ENCODE measurements at places on chromosomes 6 and 20. TPM values are rescaled to one million over a fixed set of nuclear protein-coding genes. Genes with fewer than 3 reads are reported as not detected.
A peak's percentile ranks its signal among the peaks of the same experiment; 100 is the strongest.

DNA sequence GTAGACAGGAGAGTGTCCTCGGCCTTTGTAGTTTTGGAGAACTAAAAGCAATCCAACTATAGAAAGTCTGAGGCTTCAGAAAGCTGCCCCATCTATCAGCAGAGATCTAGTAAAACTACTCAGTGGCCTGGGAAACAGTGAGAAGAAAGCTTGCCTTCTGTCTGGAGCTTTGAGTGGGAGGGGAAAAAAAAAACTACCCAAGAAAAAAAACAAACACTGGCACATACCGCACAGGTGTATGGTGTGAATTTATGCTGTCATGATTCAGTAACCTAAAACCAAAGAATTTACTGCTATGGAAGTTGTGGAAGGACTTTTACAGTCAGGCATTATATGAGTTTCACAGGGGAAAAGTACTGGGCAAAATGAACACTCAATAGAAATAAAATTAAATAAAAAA lies 280.5 kb downstream of the ADGRB3 start:
- no peaks in the 10 kb centered on the region for H3K27me3 ChIP-seq
- H3K36me3 ChIP-seq: no peaks in the 10 kb centered on the region
- no peak overlapping the region for H3K4me3 ChIP-seq
- no peak for DNase-seq
- H3K4me1 ChIP-seq: no peaks in the 10 kb centered on the region
- H3K27ac ChIP-seq: no peak overlapping the region

DNA sequence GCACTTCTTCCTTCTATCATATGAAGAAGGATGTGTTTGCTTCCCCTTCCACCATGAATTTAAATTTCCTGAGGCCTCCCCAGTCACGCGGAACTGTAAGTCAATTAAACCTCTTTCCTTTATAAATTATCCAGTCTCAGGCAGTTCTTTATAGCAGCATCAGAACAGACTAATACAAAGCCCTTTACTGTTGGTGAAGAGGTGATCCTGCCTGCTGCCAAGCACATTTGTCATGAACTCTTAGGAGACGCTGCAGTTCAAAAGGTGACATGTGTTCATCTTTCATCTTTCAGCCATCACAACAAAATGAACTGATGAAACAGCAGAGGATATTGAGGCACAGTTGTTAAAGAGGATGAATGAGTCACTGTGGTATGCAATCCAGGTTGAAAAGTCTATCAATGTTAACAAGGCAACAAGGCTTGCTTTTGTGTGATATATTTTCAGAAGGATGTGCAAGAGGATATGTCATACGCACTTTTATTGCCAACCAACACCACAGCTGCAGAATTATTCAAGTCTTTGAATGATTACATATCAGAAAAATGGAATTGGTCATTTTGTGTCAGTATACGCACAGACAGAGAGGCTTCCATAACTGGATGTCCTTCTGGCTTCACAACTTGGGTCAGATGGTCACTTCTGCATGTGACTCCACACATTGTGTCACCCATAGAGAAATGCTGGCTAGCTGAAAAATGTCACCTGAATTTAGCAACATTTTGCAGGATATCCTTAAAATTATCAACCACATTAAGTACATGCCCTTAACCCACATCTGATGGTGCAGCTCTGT lies 52.4 kb upstream of the PLN start:
- H3K4me1 ChIP-seq: no peaks in the 10 kb centered on the region
- no peaks in the 10 kb centered on the region for H3K27me3 ChIP-seq
- H3K36me3 ChIP-seq: no peaks in the 10 kb centered on the region
- no peak overlapping the region for H3K4me3 ChIP-seq
- DNase-seq: no peak

- H3K27ac ChIP-seq: no peak overlapping the region
- H3K4me1 ChIP-seq: peaks cover 4% of the 10 kb centered on the region
- H3K36me3 ChIP-seq: peaks cover 12% of the 10 kb centered on the region
- no peak for DNase-seq
- H3K4me3 ChIP-seq: no peak overlapping the region
- no peaks in the 10 kb centered on the region for H3K27me3 ChIP-seq
Observed at GRCh38 chr6:144769142-144769541, 484.0 kb downstream of the UTRN start.

MRPS18B gene
- total RNA-seq: 41.2 TPM

DNA sequence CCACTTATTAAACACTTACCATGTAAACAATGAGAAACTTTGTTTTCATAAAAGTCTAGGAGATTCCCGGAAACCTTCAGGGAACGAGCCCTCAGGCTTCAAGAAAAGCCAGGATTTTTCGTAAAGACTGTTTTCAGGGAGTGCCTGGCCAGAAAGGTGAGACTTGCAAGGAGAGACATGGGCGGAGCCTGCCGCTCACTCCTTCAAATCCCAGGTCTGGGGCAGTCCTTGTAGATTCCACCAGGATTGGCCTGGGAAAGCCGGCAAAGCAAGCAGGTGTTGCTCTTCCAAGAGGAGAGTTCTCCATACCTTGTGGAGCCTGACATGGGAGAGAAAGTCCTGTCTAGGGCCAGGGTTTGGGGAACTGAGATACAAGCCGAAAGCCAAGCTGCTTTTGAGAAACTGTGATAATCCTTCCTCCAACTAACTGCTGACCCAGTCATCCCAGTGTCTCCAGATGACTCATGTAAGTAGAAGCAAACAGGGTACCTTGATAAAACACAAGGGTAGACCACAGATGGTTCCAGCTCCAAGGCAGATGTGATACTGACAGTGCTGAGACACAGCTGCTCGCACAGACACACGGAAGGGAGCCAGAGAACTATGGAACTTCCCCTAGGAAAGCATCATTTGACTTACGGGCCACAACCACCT lies 69.4 kb upstream of the NAA20 start:
- H3K27me3 ChIP-seq: no peaks in the 10 kb centered on the region
- no peak overlapping the region for H3K4me3 ChIP-seq

DNA sequence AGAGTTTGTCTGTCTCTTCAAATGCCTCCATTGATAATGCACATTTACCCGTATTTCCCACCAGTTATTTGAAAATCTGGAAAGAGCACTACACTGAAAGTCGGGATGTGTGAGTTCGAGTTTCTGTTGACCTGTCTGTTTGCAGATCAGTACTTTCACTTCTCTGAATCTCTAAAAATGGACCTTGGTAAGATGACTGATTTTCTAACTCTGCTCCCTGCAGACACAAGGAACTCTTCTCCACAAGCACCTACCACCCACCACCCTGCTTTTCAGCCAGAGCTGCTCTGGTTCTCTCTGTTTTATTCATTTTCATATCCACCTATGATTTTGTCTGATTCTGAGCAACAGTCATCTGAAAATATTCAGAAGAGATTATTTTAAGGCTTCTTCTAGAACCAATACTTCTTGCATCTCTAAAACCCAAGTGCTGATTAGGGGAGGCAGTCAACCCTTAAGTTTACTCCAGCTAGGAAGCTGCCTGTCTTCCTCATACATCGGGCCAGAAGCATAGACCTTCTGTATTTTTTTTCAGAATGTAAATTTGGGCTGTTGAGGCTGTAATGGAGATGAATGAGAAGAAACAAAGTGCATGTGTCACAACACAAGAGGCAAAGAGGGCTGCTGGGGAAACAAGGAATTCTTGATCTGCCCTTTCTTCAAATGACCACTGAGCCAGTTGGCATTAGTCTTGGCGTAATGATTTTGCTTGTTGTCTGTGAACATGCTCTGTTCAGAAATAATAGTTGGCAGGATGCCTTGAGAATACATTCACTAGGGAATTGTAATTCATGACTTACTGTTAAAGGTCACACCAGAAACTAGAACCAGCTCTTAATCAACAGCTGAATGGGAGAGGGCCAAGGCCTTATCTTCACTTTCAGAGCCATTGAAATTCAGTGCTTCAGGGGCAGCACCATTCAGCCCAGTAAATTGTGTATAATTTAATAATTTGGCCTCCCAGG lies 85.4 kb upstream of the MYLIP start:
- H3K4me3 ChIP-seq: no peak overlapping the region
- DNase-seq: no peak
- H3K27ac ChIP-seq: no peak overlapping the region
- no peaks in the 10 kb centered on the region for H3K27me3 ChIP-seq
- no peaks in the 10 kb centered on the region for H3K36me3 ChIP-seq

GRCh38 chr6:143545165-143545564 lies 33.6 kb upstream of the FUCA2 start:
- no peak overlapping the region for H3K4me3 ChIP-seq
- peaks cover 73% of the 10 kb centered on the region for H3K4me1 ChIP-seq
- H3K27ac ChIP-seq: peak overlapping the region; percentile 28
- no peaks in the 10 kb centered on the region for H3K27me3 ChIP-seq
- no peak for DNase-seq

DNA sequence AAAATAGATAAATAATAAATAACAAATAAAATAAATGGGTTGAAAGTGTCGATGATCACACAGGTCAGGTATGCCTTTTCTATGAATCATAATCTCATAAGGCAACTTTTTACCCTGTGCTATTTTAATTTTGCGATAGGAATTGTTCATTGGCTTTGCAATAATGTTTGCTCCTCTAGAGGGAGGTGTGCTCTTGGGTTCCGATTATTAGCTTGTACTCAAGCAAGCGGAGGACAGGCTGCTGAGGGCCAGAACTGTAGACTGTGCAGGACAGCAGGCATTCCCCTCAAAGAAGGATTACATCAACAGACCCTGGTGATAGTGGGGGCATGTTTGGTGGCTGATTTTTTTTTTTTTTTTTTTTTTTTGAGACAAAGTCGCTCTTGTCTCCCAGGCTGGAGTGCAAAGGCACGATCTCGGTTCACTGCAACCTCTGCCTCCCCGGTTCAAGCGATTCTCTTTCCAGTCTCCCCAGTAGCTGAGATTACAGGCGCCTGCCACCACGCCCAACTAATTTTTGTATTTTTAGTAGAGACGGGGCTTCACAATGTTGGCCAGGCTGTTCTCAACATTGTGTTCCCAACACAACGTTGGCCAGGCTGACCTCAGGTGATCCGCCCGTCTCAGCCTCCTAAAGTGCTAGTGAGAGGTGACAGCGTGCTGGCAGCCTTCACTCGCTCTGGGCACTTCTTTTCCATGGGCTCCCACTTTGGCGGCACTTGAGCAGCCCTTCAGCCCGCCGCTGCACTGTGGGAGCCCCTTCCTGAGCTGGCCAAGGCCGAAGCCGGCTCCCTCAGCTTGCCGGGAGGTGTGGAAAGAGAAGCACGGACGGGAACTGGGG lies 35.6 kb downstream of the RIOK1 start:
- H3K4me1 ChIP-seq: no peaks in the 10 kb centered on the region
- no peaks in the 10 kb centered on the region for H3K27me3 ChIP-seq
- H3K4me3 ChIP-seq: no peak overlapping the region
- no peaks in the 10 kb centered on the region for H3K36me3 ChIP-seq
- no peak for DNase-seq
- no peak overlapping the region for H3K27ac ChIP-seq

GRCh38 chr6:32163559-32164258 lies 686 bp upstream of the EGFL8 start:
- H3K4me3 ChIP-seq: no peak overlapping the region
- no peaks in the 10 kb centered on the region for H3K27me3 ChIP-seq
- H3K36me3 ChIP-seq: peaks cover 9% of the 10 kb centered on the region
- DNase-seq: peak; percentile 39
- no peak overlapping the region for H3K27ac ChIP-seq

GRCh38 chr6:106114492-106114891 lies 28.4 kb downstream of the PRDM1 start:
- H3K4me1 ChIP-seq: peaks cover 64% of the 10 kb centered on the region
- no peak for DNase-seq
- no peak overlapping the region for H3K27ac ChIP-seq
- no peak overlapping the region for H3K4me3 ChIP-seq

PCK1 gene
- total RNA-seq: not detected

- peaks cover 7% of the 10 kb centered on the region for H3K4me1 ChIP-seq
- H3K4me3 ChIP-seq: no peak overlapping the region
- no peak for DNase-seq
- no peak overlapping the region for H3K27ac ChIP-seq
- H3K36me3 ChIP-seq: no peaks in the 10 kb centered on the region
- no peaks in the 10 kb centered on the region for H3K27me3 ChIP-seq
Observed at GRCh38 chr6:91476000-91476399, 889.1 kb upstream of the MAP3K7 start.

DNA sequence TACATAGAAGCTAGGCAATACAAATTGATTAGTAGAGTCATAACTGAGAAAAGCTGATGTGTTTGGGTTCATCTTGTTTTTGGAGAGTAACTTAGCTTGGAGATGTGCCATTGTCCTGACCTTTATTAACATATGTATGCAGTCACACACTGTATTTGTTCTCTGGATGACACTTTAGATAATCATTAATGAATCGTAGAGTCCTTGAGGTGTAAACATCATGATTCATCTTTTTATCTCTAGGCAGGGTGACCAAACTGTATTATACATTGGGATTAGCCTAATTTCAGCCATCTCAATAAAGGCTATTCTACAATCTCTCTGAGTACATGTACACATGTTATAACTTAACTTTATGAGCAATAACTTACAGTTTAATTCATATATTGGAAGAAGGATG lies 3.6 kb upstream of the MTCL3 start:
- H3K36me3 ChIP-seq: no peaks in the 10 kb centered on the region
- no peak overlapping the region for H3K27ac ChIP-seq
- H3K27me3 ChIP-seq: peaks cover 42% of the 10 kb centered on the region
- peaks cover 7% of the 10 kb centered on the region for H3K4me1 ChIP-seq
- no peak for DNase-seq
- no peak overlapping the region for H3K4me3 ChIP-seq

IL20RA gene
- not detected for total RNA-seq

DNA sequence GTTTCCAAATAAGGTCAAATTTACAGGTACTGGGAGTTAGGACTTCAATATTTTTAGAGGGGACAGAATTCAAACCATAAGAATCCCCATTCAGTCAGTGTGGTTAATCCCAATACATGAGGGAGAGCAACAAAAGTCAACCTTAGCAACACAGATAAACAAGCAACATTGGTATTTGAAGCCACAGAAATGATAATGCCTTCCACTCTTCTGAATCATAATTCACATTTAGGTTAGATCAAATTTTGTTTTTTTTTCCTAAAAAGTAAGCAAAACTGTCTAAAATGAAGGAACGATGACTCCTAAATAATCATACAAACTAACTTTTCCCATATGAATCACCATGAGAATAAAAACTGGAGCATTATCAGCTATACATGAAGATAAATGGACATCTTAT lies 246.0 kb upstream of the TENT5A start:
- no peaks in the 10 kb centered on the region for H3K4me1 ChIP-seq
- no peaks in the 10 kb centered on the region for H3K36me3 ChIP-seq
- no peak overlapping the region for H3K4me3 ChIP-seq
- no peak overlapping the region for H3K27ac ChIP-seq

GRCh38 chr6:65701325-65701724 lies 5.7 kb downstream of the EYS start:
- no peak overlapping the region for H3K27ac ChIP-seq
- H3K4me3 ChIP-seq: no peak overlapping the region
- H3K4me1 ChIP-seq: no peaks in the 10 kb centered on the region
- DNase-seq: no peak
- H3K27me3 ChIP-seq: no peaks in the 10 kb centered on the region

PTPRA gene
- total RNA-seq: 60.9 TPM

DNA sequence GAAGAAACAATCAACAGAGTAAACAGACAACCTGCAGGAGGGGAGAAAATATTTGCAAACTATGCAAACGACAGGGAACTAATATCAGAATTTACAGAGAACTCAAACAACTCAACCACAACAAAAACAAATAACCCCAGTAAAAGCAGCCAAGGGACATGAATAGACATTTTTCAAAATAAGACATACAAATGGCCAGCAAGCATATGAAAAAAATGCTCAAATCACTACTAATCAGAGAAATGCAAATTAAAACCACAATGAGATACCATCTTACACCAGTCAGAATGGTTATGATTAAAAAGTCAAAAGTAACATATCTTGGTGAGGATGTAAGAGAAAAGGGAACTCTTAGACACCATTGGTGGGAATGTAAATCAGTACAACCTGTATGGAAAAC lies 215.0 kb downstream of the THBS2 start:
- DNase-seq: no peak
- no peaks in the 10 kb centered on the region for H3K4me1 ChIP-seq
- no peaks in the 10 kb centered on the region for H3K27me3 ChIP-seq
- H3K36me3 ChIP-seq: no peaks in the 10 kb centered on the region
- no peak overlapping the region for H3K4me3 ChIP-seq
- H3K27ac ChIP-seq: no peak overlapping the region

Data from spleen (tissue), 13 donors.